ENCODE measurements at places on chromosomes 16 and 17.

DNA sequence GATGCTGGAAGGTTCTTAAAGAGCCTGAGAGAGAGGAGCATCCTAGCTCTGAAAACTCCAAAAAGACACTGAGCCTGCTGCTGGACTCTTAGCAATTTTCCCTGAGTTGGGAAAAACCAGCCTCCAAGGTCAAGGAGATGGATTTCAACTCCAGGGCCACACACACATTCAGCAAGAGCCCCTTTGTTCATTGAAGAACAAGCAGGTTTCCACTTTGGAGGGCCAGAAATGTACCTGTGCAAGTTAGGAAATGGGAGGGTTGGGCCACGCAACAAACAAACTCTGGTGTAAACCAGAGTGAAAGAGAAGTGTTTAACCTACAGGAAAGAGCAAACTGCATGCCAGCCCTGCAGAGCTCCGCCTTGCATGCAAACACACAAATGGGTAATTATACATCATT lies 264.8 kb upstream of the RPL38 start:
- DNase-seq = no peak

GRCh38 chr17:31491376-31492131 lies 100.1 kb downstream of the RAB11FIP4 start:
- peak; percentile 61 for DNase-seq

DNA sequence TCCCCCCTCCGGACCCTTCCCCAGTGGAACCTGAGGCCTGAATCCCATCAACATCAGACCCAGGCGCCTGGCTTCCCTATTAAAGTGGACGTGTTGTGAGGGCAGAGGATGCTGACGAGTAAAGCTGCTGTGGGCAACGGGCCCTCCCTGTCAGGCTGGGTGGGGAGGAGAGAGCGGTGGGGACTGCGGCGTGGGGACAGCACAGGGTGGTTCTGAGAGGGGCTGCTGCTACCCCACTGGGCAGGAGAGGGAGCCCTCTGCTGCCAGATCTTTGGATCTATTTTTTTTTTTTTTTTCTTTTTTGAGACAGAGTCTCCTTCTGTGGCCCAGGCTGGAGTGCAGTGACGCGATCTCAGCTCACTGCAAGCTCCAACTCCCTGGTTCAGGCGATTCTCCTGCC lies 5.9 kb downstream of the CA5A start:
- no peak for DNase-seq

DNA sequence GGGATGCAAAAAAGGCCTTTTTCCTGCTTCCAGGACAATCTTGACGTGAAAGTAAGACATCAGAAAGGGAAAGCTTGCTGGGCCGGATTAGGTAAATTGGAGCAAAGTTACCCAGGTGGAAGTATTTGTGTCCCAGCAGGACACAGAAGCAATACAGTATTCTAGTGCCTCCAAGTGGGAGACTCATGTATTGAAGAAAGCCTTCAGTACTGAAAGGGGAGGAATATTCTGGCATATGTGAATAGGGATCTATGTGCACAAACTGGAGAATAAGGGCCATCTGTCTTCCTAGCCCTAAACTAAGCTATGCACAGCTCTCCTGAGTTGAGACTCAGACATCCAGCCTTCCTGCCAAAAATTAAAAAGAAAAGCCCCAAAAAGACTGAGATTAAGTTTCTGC lies 327.3 kb upstream of the CDH8 start:
- DNase-seq = no peak

DNA sequence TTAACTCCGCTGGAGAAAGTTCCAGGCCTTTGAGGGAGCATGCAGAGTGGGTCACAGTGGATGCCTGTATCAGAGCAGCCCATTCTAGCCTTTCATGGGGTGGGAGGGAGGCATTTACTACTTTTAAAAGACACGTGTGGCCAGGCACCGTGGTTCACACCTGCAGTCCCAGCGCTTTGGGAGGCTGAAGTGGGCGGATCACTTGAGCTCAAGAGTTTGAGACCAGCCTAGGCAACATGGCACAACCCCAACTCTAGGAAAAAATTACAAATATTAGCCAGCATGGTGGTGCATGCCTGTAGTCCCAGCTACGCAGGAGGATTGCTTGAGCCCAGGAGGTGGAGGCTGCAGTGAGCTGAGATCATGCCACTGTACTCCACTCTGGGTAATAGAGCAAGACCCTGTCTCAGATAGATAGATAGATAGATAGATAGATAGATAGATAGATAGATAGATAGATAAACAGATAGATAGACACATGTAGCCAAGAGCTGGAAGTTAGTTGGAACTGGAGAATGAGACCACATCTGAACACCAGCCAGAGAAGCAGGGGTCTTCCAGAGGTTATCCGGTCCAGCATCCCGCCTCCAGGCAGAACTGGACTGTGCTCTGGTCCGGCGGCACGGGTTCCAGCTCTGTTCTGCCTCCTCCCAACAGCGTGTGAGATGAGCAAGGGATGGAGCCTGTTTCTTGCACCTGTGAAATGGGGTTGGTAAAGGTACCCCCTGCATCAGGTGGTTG lies 3.6 kb downstream of the ADCY7 start:
- no peak for DNase-seq

- DNase-seq = no peak
These were observed 101.7 kb downstream of the RPTOR start for GRCh38 chr17:80646328-80646727.

DNA sequence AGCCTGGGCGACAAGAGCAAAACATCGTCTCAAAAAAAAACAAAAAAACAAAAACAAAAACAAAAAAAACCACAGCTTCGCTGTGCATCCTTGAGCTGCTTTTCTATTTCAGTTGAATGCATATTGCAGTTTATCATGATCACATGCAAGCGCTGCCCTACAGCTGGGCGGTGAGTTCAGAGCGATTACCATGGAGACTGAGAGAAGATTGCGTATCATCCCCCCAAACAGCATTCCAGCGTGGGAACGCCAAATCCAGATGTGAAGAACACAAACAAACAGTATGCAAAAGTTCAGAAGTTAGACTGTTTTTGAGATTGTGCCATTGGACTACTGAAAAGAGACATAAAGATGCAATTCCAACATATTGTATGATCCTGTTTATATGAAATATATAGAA lies 15.1 kb upstream of the SLC52A1 start:
- DNase-seq = no peak

GRCh38 chr17:81025065-81025740 lies 9.7 kb upstream of the BAIAP2 start:
- no peak for DNase-seq

DNA sequence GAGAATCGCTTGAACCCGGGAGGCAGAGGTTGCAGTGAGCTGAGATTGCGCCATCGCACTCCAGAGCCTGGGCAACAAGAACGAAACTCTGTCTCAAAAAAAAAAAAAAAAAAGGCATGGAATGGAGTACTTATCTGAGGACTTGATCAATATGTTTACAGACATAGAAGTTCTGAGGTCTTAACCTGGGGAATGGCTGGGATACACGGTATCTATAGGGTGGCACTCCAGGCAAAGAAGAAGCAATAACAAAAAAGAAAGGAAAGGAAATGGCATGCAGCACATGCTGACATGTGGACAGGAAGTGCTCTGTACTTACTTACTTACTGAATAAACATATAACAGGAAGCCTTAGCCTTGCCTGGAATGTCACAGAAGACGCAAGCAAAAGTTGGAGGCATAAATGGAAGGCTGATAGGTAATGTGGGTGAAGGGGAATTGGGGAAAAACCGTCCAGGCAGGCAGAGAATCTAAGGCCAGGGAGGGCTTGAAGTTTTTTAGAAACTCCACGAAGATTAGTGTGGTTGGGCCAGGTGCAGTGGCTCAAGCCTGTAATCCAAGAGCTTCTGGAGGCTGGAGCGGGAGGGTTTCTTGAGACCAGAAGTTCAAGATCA lies 10.1 kb upstream of the SPOP start:
- no peak for DNase-seq

GRCh38 chr17:45871718-45872117 lies 22.6 kb upstream of the MAPT start:
- DNase-seq = no peak

GRCh38 chr17:34782271-34782670 lies 179.0 kb downstream of the CCT6B start:
- no peak for DNase-seq

DNA sequence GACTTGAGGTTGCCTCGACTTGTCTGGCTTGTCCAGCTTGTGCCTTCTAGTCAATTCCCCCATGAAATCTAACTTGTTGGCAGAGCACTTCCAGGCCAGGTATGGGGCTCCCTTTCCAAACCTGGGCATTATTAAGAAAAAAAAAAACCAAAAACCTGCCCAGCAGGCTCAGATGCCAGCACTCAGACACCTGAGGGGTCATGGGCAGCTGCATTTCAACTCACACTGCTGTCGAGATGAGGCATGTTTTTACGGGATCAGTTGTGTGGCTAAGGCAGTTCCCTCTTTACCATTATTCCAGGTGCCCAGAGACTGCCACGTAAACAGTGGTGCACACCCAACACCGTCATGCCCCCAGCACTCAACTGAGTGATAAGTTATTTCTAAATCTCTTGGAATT lies 17.8 kb downstream of the TMEM11 start:
- DNase-seq = no peak

GRCh38 chr16:73232555-73233328 lies 184.8 kb upstream of the ZFHX3 start:
- DNase-seq = no peak

GRCh38 chr17:72249441-72249840 lies 128.6 kb downstream of the SOX9 start:
- no peak for DNase-seq

- no peak for DNase-seq
These were observed 64.7 kb downstream of the HELZ start for GRCh38 chr17:67180275-67180674.

- peak; percentile 84 for DNase-seq
These were observed 22.7 kb downstream of the CYTH1 start for GRCh38 chr17:78759203-78759968.

DNA sequence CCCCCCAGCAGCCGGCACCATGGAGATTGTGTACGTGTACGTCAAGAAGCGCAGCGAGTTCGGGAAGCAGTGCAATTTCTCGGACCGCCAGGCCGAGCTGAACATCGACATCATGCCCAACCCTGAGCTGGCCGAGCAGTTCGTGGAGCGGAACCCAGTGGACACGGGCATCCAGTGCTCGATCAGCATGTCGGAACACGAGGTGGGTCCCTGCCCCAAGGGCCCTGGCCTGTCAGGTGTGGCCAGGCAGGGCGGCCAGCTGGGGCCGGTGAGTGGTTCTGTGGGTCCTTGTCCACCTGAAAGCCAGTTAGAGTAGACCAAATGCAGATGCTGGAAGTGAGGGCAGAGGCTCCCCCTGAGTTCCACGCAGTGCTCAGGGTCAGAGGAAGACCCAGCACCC lies 7.8 kb downstream of the DNAI2 start:
- DNase-seq = no peak

- DNase-seq = no peak
These were observed 26.6 kb upstream of the GINS2 start for GRCh38 chr16:85715169-85716021.

- peak; percentile 74 for DNase-seq
These were observed 26.2 kb upstream of the PIK3R5 start for GRCh38 chr17:8991514-8992285.

DNA sequence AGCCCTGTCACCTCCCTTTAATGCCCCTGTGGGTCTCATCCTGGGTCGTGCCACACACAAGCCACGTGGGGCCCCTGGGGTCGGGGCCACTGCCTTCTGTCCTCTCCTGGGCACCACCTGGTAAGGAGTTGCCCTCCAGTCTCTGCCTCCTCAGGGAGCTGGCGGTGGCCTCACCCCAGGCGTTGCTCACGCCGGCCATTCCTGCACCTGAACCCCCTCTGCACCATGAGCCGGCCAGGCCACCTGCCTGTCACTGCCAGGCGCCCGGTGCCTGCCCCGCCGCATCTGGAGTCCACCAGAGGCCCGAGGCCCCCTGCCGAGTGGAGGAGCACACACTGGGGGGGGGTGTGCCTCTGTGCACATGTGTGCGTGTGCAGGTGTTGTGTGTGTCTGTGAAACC lies 10.4 kb downstream of the NHERF2 start:
- DNase-seq = no peak

- no peak for DNase-seq
These were observed 4.0 kb downstream of the SRCIN1 start for GRCh38 chr17:38601539-38602351.

DNA sequence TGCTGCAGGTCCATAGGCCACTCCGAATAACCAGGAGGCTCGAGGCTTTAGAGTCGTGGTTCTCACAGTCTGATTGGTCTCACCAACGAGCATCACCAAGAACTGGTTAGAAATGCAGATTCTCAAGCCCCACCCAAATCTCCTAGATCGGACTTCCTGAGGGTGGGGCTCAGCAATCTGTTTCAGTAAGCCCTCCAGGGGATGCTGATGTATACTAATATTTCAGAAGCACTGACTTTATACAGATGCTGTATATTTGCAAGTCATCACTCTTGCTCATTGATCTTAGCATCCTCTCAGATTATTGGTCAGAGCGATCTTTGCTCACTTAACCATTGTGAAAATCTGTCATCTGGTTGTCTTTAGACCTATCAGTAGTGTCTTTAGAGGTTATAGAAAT lies 4.4 kb upstream of the VAC14 start:
- no peak for DNase-seq

DNA sequence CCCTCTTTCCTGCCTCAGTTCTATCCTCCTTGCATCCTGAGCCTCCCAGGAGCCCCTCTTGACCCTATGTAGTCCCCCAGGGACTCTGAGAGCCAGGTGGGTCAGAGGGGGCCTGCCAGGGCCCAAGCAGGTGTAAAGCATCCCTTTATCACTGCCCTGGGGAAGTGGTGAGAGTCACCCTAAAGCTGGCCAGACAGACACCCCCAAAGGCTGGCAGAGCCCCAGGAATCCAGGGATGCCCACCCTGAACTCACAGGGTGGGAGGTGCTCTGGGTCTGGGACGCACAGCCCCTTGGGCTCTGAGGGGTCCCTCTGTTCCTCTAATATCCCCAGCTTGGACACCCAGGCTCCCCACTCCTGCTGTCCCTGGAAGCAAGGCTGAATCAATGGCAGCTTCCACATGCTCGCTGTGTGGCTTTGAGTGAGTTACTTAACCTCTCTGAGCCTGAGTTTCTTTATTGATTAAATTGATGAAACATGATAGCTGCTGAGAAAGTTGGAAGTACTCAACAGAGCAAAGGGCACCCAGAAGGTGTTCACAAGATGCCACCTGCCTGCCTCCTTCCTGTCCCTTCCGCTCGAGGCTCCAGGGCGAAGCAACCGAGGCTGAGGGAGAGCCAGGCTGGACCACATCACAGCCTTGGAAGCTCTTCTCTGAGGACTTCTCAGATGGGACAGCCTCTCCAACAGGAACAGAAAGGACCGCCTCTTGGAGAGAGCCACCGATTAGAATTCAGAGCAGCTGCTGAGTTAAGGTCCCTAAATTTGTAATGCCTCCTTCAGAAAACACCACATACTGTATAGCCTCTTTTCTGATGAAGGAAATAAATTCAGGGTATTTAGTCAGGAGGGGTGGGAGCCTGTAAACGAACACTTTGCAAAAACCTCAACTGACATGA lies 67.1 kb upstream of the DOC2B start:
- no peak for DNase-seq

GRCh38 chr16:48317614-48318315 lies 67.4 kb downstream of the SIAH1 start:
- DNase-seq = no peak
